ENCODE measurements at places on chromosomes 16 and 17. TPM values are rescaled to one million over a fixed set of nuclear protein-coding genes. Genes with fewer than 3 reads are reported as not detected.

DNA sequence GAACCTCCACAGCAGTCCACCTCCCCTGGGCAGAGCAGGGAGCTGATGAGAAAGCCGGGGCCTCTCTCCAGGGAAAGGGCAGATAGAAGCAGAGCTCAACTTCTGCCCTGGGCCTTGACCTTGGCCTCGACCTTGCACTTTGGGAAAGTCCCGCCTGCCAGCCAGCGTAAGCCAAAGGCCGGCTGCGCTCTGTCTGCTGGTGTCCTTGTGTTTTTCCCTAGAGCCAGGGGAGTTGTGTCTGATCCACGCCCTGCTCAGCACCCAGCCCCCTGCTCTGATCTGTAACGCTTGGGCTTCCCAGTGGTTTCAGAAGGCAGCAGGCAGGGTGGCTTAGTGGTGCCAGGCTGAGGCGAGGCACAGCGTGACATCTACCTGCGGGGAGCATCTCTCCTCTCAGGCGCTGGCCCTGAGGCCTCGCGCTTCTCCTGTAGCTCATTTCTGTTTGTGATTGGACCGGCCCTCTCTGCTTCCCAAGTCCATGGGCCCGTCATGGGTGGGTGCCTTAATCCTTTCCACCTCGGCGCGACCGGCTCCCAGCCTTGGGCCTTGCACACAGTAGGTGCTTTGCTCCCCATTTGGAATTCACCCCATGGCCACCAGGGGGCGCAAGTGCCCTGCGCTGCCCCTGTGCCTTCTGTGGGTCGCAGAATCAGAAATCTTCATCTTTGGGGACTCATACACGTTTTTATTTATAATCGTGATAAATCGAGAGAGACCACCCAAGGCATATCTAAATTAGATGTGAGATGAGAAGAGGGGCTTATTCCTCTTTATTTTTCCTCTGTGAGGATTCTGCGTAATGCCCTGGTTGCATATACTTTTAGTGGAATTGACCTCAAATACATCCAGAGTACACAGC is 24.2 kb downstream of the SGSH start:
- peak; percentile 52 for DNase-seq

TP53TG3 gene
- total RNA-seq = not detected

DNA sequence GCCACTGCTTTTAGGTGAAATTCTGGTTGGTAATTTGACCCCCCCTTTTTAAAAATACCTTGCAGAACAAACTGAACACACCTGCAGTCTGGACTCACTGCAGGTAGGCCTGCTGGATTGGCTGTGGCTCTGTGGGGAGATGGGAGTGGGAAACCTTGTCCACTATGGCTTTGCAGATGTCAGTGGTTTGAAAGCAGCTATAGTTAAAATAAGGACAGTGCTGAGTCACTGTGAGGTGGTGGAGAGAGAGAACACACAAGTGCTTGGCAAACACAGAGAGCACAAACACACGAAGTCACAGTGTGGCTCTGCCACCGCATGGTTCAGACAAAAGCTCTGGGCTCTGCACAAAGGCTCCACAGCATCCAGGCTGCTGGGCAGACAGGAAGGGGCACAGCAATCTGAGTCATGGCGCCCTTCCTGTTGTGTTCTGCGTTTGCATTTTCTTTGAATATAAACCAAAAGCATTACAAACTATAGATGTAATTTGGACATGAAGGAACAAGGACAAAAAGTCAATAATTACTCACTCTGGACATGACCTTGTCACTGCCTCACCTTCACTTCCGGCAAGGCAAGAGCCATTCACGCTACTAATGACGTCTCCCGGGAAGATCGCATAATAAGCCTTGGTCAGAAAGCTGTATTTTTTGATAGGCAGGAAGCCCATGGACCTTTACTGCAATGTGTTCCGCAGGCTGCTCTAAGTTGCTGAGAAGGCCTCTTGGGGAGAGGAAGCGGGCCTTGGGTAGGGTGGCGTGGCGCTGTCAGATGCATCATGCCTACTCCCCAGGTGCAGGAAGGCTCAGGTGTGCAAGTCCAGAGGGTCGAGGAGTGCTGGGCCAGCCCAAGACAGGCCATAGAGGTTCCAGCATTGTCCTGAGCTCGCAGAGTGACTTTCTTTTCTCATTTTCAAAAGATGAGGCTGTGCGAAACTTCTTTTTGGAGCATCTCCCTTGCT is 60.1 kb upstream of the MED9 start:
- peak; percentile 93 for DNase-seq

DNA sequence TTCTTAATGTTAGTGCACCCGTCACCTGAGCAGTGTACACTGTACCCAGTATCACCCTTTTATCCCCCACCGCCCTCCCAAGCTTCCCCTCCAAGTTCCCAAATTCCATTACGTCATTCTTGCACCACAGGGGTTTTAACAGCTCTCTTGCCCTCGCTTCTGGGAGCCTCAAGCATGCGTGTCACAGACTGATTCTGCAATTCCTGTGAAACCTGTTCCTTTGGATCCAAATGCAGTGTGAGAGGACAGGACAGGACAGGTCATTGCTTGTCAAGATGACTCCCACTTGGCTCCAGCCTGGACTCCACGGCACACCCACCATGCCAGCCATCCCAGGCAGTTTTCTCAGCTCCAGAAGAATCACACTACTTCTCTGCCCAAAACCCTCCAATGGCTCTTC is 44.1 kb downstream of the CYB5D2 start:
- DNase-seq = no peak

DNA sequence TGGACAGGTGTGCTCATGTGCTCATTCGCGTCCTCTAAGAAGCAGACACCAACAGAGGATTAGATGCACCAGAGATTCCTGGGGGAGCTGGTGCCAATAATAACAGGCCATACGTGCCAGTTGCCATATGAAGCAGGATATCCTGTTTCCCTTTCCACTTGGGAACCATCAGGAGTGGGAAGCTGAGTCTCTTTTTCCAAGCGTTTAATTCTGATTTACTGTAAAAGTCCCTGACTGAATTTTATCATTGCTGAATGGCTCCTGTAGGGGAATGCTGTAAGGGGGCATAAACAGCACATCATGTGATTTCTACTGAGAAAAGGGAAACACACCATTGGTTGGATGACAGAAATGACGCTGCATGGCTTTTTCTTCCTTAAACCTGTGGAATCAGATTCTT is 113.3 kb downstream of the IRF8 start:
- no peak for DNase-seq

- no peak for DNase-seq
These were observed 44.8 kb upstream of the CLEC18B start for GRCh38 chr16:74465851-74466685.

DNA sequence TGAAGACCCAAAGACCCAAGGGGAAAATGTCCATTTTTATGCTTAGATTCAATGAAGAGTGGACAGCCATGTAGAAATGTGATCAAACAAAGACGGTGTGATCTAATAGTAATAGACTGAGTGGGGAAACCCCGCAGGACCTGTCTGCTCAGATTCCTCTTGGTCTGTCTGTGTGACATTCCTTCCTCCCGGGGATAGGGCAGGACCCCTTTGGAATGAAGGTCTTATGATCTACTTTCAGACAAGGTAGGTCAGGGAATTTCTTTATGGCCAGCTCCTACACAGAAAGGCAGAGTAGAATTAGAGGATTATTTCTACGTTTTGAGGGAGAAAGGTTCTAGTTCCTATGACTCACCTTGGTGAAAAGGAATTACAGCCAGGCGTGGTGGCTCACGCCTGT is 267.6 kb downstream of the STX8 start:
- peak; percentile 24 for DNase-seq

GRCh38 chr16:24686678-24687077 is 42.8 kb upstream of the TNRC6A start:
- no peak for DNase-seq

GRCh38 chr17:72525225-72526015 is 404.6 kb downstream of the SOX9 start:
- no peak for DNase-seq

DNA sequence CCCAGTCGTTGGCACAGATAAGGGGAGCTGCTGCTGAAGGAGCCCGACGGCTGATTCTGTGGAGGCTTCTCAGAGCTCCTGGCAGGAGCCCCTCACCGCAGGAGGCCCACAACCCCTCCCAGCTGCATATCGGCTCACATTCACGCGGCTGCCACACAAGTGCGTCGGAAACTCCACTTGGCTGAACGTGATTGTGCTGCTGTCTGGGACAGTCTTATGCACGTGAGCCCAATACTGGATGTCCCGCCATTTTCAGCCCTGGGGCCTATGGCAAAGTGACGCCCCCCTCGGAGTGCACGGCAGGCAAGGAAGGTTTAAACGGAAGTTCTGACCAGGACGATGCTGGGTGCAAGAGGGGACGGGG is 8.7 kb upstream of the PITPNA start:
- DNase-seq = no peak

CAVIN1 gene
- not detected for total RNA-seq

- DNase-seq = no peak
These were observed 1.2 kb downstream of the RABEP2 start for GRCh38 chr16:28923652-28924398.

- DNase-seq = no peak
These were observed 2.6 kb downstream of the SLC16A6 start for GRCh38 chr17:68288375-68288774.

CTCF gene
- 34.7 TPM for total RNA-seq

DNA sequence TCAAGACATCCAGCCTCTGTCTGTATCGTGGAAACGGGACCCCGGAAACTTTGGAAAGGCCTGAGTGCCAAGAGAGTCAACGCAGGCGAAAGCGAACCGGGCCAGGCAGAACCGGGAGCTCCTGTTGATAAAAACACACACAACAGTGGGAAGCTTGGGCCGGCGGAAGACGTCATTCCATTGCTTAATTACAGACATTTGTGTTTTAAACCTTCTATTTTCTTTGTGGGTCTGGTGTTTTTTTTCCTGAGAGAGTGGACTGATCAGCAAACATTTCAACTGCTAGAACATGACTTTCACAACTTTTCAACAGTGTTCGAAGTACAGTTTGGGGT is 878 bp upstream of the RNF157 start:
- DNase-seq = no peak

VMO1 gene
- 3.1 TPM for total RNA-seq

DNA sequence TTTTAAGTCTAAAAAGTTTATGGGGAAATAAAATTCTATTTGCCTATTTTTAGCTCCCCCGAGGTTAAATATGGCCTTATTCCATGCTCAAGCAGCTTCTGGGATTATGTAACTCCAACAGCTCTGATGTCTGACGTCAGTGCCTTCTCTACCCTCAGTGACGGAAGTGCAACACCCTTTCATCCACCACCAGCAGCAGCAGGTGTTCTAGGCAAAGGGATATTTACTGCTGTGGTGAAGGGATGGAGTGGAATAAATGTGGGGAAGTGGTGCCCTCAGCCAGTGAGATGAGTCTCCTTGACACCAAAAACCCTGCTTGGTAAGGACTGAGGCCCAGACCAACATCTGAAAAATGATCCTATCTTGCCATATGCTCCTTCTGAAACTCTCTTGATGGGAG is 247.4 kb downstream of the SHISA9 start:
- DNase-seq = no peak

DNA sequence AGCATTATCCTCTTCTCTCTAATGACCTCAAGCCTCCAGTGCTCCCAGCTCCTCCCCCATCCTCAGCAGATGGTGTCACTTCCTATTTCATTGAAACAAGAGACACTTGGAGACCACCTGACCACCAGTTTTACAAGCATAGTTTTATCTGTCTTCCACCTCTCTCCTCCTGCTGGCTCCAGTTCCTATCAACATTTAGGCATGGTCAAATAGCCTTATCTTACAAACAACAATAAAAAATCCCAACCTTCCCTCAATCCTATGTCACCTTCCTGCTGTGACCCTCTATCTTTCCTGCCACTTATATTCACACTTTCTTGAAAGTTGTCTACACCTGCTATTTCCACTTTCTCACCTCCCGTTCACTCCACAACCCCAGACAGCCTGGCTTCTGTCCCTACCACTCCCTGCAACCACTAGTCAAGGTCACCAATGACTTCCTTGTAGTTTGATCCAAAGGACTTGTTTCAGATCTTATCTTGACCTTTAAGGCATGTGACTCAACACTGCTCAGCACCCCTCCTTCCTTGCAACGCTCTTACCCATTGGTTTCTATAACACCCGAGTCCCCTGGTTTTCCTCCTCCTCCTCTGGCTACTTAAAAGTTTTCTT is 4.3 kb upstream of the NTN1 start:
- DNase-seq = no peak

MMP15 gene
- total RNA-seq = 9.4 TPM

DNA sequence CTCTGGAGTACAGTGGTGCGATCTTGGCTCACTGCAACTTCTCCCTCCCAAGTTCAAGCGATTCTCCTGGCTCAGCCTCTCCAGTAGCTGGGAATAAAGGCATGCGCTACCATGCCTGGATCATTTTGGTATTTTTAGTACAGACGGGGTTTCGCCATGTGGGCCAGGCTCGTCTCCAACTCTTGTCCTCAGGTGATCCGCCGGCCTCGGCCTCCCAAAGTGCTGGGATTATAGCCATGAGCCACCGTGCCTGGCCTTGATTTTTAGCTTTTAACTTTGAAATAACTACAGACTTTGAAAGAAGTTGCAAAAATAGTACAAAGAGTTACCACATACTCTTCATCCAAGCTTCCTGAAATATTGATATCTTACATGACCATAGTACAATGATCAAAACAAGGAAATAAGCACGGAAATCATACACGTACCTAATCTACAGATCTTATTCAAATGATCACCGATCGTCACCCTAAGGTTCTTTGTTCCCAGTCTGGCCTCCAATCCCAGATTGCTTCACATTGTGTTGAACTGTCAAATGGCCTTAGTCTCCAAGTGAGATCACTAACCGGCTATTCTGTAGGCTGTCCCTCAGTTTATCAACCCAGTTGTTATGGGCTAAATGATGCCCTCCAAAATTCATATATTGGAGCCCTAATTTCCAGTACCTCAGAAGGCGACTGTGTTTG is 18.4 kb downstream of the NPIPA1 start:
- DNase-seq = no peak

GABARAP gene
- 88.2 TPM for total RNA-seq

- peak; percentile 50 for DNase-seq
These were observed at the start of gene PGAP6 for GRCh38 chr16:381789-382717. Gene PGAP6 (minus strand): TSS chr16:381978. CDS start chr16:381821, 157 bp downstream.

DNA sequence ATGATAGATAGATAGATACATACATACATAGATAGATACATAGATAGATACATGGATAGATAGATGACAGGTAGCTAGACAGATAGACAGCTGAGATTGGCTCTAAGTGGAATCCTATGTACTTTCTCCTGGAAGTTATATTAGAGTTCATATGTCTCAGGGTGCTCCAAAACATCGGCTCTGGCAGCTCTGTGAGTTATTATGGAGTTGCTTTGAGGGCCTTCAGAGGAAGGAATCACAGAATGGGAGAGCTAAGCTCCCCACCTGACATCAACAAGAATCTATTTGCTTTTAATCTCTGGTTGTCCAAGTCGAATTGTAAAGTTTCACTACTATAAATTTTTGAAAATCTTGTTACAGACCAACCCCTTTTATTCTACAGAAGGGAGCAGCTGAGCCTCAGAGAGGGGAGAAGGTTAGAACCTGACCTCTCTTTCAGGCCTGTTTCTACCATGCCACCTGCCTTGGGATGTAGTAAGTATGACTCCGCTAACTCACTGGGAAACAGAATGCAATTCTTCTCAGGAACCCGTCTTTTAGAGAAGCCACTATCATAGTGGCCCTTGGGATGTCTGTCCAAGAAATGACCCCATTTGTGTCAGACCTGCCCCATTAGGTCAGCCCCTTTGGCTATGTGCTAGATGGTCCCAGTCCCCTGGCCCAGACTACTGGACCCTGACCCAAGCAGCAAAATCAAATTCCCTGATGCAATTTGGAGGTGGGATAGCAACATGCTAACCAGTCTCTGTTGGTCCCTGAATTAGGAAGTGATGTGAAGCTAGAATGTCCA is 18.3 kb downstream of the GP2 start:
- no peak for DNase-seq

ZNF469 gene
- 5.8 TPM for total RNA-seq
